ENCODE measurements at places on chromosomes 2 and 18.
A peak's percentile ranks its signal among the peaks of the same experiment; 100 is the strongest.

GRCh38 chr2:216838151-216838550 lies 21.7 kb downstream of the TNP1 start:
- no peak for DNase-seq

DNA sequence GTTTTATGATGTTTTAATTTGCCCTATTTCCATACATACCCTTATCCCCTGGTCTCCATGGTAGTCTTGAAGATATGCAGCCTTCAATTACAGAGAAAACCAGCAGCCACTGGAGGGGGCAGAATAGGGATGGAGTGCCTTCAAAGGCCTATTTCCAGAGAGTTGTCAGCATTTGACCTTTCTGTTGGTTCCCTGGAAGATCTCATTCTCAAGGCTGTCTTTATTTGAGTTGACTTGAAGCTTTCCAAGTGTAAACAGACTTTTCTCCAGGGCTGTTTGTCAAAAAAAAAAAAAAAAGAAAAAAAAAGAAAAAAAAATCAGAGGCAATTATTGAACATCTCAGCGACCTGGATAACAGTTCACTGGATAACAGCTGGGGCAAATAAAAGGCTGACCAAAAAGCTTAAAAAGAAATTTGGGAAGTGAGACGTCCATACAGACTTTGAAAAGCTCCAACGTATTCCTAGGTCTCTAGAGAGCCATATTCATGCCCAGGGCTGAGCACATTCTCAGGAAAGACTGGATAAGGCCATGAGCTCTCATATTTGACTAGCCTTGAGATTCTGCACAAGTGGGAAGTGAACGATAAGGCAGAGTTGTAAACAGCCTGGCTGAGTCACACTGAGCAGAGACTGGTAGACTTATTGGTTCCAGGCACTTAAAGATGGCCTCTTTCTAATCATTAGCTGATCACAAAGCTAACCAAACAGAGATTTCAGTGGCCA lies 126.6 kb downstream of the VAPA start:
- DNase-seq = no peak

DNA sequence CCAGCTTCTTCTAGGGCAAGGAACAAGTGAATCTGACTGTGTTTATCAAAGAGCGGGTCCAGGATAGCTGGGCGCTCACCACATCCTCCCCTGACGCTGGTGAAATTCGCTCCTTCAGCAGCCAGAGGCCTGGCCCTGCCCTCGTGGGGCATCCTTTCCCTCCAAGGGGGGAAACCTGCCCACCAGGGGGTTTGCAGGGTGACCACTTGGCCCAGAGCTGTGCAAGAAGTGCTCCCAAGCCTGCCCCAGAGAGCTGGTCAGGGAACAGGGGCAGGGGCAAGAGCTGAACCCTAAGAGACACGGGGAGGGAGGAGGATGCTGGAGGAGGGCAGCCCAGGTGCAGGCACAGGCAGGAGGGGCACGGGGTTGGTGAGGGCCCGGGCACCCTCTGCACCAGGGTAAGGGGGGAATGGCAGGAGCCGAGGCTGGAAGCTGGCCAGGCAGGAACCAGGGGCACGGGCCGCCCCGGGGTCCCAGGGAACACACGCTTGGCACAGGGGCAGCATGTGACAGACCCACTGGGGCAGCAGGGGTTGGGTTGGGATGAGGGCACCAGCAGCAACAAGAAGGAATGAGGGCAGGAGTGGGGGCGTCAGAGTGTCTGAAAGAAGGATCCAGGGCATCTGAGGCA lies 2.8 kb upstream of the GPR55 start:
- DNase-seq = no peak

DNA sequence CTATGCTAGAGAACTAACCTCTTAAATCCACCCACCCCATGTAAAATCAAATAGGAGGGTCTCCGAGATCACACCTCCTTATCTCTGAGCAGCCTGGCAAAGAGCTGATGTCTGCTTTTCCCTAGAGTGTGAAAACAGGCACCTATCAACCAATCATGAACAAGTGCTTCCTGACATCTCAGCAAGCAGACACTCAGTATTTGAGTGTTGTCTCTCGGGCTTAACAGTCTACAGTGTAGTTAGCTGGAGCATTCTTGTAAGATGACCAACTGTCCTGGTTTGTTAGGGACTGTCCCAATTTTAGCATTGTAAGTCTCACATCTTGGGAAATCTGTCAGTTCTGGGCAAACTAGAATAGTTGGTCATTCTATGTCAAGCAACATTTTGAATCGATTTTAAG lies 26.4 kb downstream of the MARCHF4 start:
- DNase-seq = no peak

GRCh38 chr2:95531254-95531771 lies 46.8 kb upstream of the TRIM43B start:
- DNase-seq = no peak

- DNase-seq = no peak
These were observed 324.4 kb upstream of the CELF4 start for GRCh38 chr18:37889963-37890362.

- no peak for DNase-seq
These were observed 8.4 kb downstream of the SCN7A start for GRCh38 chr2:166485558-166486178.

DNA sequence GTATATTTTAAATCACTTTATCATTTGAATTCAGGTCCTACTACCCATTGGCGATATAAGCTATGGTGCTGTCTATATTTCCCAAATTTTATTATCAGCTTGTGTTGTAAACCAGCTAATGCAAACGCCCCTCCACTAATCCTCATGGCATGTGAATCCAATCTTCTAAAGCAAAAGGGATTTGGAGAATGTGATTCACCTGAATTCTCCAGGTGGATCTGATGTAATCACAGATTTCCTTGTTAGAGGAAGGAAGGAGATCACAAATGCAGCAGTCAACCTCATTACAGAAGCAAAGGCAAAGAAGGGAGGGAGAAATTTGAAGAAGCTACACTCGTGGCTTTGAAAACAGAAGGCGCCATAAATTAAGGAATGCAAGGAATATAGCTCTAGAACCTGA lies 431.1 kb upstream of the CDH19 start:
- DNase-seq = no peak

DNA sequence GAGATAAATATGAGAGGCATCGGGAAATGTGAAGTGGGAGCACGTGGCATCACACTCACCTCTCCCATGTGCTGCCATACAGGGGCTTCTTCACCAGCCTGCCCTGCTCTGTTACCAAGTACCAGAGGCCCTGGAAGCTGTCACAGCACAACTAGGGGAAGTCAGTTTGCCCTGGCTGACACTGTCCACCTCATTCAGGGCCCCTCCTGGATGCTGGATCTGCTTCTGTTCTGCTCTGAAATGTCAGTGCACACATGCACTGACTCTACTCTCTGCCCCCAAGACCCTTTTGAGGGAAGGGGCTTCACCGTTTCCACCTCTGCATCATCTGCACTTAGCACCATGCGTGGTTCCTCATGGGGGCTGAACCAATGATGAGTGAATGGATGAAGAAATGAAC lies 311.1 kb downstream of the EN1 start:
- DNase-seq = no peak

DNA sequence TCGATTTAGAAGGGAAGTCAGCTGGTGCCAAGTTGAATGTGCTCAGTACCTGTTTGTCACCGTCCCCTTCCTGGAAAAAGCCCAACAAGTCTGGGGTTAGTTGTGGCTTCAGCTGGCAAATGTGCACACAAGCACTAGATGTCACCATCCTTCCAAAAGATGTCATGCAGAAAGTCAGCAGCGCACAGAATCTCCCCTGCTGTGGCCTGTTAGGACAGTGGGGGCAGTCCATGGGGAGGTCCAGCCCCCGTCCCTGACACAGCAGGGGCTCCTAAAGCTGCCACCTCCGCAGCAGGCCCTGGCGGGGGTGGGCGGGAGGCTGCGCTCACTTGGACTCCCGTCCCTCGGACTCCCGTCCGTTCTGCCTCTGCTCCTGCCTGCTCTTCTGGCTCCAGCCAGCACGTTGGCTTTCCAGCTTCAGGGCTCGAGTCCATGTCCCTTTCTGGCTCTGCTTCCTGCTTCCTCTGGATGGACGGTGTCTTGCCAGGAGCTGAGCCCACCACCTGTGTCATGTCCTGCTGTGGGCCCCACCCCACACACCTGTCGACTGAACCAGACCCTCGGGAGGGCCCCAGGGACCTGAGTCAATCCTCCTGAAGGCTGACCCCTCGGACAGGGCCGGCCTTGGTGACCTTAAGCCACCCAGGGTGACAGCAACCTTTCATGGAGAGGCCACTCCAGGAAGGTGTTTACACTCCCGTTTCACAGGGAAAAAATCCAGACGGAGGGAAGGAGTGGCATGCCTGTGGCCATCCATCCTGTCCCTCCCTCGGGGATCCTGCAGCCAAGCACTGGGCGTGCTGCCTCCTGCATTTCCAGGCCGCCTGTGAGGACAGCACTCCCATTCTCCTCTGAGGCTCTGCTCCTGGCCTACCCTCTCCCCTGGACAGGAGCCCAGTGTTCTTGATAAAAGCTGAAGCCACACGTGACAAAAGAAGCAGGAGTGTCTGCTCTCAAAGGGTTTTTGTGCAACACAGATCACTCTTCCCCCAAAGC lies 8.5 kb downstream of the RAB17 start:
- peak; percentile 62 for DNase-seq

- DNase-seq = no peak
These were observed 5.1 kb upstream of the STEAP3 start for GRCh38 chr2:119218478-119219064.

DNA sequence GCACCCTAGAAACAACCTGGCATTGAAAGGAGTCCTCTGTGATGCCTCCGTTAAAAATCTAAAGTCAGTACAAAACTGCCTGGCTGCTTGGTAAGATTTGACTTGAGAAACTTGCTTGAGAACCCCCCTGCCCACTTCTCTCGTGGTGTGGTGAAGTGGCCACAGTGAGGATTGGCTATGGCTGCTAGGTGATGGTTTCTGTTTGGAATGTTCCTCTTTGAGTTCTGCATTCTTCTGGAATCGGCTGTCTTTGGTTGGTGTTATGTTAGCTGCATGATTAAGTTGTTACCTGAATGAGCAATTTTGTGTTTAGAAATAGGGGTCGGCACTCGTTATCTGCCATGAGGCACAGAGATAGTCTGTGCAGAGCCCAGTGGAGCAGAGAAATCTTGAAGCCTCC lies 21.7 kb upstream of the SAG start:
- no peak for DNase-seq

- no peak for DNase-seq
These were observed at the start of gene ADCYAP1 for GRCh38 chr18:904218-905090. Gene ADCYAP1, plus strand, starts transcription at chr18:904871. Its CDS starts 516 bp downstream, at chr18:905387.

- DNase-seq = no peak
These were observed 2.8 kb downstream of the SP9 start for GRCh38 chr2:174337337-174338146.

DNA sequence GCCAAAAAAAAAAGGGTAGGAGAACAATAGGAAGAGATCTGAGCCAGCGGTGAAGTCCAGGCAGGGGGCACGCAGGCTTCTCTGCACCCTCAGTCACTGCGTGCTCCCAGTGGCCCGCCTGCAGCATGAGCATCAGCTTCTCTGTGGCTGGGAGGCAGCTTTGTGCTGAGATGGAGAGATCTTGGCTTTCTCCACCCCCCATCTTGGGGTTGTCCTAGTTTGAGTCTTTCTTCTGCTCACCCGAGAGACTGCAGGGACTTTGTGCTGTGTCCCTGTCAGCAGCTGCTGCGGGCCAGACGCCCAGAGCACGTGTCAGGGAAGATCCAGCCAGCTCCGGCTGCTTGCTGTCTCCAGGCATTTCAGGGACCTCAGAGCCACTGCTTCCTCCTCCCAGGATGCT lies 20.3 kb downstream of the TRAPPC12 start:
- no peak for DNase-seq

GRCh38 chr18:5759194-5759593 lies 136.1 kb downstream of the TMEM200C start:
- DNase-seq = no peak

GRCh38 chr2:239354132-239354790 lies 46.6 kb downstream of the HDAC4 start:
- no peak for DNase-seq

DNA sequence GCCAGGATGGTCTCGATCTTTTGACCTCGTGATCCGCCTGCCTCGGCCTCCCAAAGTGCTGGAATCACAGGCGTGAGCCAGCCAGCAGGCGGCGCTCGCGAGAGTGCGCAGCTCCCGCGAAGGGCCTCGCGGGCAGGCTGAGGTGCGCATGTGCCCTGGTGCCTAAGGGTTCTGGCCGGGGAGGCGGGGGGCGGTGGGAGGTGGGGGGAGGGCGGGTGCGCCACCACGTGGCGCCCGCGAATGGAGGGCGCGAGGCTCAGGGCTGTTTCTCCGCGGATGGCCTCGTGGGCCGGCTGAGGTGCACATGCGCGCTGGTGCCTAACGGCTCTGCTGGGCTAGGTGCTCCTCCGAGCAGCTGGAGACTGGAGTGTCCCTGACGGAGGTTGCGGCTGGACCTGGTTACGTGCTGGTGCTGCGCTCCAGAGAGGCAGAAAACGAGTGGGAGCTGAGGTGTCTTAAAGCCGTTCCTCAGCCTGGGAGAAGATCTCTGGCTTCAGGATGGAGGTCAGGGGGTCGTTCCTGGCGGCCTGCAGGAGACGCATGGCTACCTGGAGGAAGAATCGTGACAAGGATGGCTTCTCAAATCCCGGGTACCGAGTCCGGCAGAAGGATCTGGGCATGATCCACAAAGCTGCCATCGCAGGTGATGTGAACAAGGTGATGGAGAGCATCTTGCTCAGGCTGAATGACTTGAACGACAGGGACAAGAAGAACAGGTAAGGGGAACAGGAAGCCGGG lies at the start of gene ANKRD62:
ANKRD62 (plus strand) TSS at position 324 of the 738 bp plus-strand sequence; CDS start at position 499, 175 bp downstream.
- DNase-seq = no peak

- DNase-seq = no peak
These were observed 1.7 kb downstream of the NAT8 start for GRCh38 chr2:73640511-73640911.

GRCh38 chr18:693466-694187 lies 18.8 kb downstream of the ENOSF1 start:
- no peak for DNase-seq

GRCh38 chr18:59690186-59690982 lies 6.8 kb downstream of the CCBE1 start:
- DNase-seq = no peak

DNA sequence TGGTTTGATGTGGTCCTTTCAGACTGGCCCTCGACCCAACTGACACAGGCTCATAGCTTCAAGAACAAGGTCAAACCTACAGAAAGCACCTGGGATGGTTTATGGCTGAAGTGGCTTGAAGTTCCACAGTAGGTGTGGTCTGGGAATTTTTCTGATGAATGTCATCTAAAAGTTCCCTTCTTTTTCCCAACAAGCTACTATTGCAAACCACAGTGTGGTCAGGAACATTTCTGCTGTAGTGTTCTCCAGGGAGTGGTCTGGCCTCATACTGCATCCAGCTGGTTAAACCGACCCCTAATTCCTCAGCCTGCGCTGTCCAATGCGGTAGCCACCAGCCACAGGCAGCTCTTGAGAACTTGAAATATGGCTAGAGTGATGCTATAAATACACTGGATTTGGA lies 92.7 kb downstream of the FAM124B start:
- no peak for DNase-seq

All from CD4-positive, alpha-beta T cell treated with Interleukin-15 for 1 hour (primary cell).